Right renal cortex interstitium (tissue), 3 donors: ENCODE measurements at places on chromosomes 1 and 21. TPM values are rescaled to one million over a fixed set of nuclear protein-coding genes. Genes with fewer than 3 reads are reported as not detected.

Gene KCNN3
- 2.0 TPM for polyA plus RNA-seq

Gene FNDC5
- 60.6 TPM for polyA plus RNA-seq

Gene ADAM30
- not detected for polyA plus RNA-seq

Gene IL24
- 0.18 TPM for polyA plus RNA-seq

Gene ATP5PB
- polyA plus RNA-seq: 438 TPM

Gene ATP5PO
- 413 TPM for polyA plus RNA-seq

GRCh38 chr1:98325646-98326440 is 335.7 kb upstream of the SNX7 start:
- no peak for DNase-seq

GRCh38 chr1:18304151-18304869 is 176.4 kb upstream of the KLHDC7A start:
- no peak for DNase-seq

- no peak for DNase-seq
Observed at GRCh38 chr1:35080171-35080854, 1.1 kb downstream of the ZMYM1 start.

GRCh38 chr1:230120921-230121381 is 53.9 kb downstream of the GALNT2 start:
- no peak for DNase-seq

DNA sequence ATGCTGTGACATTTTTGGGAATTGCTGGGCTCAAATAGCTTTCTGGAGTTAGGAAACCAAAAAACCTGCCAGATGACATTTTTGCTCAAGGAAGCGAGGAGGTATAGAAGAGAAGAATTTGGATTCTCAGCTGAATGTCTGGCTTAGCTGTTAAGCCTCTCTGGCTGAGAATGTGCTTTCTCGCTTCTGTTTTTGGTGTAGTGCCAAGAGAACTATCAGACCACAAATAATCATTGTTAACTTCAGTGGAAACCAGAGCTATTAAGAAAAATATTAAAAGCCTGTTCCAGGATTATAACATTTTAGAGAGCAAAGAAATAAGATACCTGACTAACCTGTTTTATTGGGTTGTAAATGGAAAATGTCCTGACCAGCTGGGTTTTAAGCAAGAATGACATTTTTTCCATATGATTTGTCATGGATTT is 39.5 kb upstream of the DIPK1A start:
- no peak for DNase-seq

DNA sequence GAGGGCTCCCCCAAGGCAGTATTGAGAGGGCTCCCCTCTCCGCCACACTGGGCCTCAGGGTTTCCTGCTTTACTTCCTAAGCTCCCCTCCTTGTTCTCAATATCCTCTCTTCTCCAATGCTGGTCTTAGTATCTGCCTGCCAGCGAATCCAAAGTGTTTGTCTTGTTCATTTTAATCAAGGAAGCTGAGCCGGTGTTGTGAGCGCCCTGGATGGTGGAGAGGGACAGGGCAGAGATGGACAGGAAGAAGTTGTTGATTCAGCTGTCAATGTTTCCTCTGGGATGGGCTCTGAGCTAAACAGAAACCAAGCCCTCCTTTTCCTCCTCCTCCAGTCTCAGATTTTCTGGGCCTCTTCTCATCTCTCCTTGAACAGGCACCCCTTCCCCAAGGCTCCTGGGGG is 5.4 kb downstream of the OLFML3 start:
- no peak for DNase-seq

DNA sequence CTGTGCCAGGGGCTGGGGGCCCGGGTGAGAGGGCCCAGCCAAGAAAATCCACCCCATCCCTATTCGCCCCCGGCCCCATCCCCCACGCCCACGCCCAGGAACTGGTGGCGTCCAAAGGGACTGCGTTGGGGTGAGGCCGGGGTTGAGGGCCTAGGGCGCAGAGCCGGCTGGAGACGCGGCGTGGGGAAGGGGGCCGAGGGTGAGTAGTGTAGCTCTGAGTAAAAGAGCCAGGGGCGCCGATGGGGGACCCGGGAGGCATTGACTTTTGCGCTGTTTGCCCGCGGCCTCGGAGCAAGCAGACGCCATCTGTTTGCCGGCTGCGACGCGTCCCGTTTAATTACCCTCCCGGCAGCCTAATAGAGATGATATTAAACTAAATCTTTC is 3.5 kb upstream of the DMRTA2 start:
- DNase-seq: no peak

- DNase-seq: no peak
Observed at GRCh38 chr1:110673197-110673701, 1.5 kb downstream of the KCNA3 start.

GRCh38 chr1:211606332-211606913 is 27.5 kb upstream of the SLC30A1 start:
- DNase-seq: no peak

DNA sequence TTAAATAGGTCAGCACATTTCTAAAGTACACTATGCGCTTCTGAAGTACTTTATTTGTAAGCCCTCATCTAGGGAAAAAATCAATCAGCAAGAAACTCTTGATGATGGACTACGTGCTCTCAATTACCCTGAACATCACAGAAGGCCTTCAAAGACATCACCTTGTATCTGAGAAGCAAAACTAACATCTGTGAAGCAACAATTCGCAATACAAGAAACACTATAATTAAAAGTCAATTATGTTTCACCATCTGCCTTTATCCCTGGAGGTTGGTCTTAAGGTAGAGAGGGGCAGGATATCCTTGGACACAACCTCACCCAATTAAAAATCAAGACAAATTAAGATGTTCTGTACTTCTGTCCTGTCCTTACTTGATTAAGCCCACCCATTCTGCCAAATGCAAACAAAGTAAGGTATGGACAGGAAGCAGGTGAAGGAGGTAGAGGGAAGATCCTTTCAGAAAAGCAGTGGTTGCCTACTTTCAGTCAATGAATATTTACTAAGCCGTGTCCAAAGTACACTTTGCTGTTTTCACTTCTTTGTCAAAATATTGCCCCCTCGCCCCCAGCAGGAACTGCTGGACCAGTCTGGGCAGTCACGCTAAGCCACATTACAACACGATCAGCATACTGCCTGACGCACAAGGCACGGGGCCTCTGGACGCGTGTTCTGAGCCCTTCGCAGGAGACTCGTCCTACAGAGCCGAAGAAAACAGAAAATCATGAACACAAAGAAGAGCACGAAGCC is 887 bp downstream of the SLC19A2 start:
- peak; percentile 33 for DNase-seq

DNA sequence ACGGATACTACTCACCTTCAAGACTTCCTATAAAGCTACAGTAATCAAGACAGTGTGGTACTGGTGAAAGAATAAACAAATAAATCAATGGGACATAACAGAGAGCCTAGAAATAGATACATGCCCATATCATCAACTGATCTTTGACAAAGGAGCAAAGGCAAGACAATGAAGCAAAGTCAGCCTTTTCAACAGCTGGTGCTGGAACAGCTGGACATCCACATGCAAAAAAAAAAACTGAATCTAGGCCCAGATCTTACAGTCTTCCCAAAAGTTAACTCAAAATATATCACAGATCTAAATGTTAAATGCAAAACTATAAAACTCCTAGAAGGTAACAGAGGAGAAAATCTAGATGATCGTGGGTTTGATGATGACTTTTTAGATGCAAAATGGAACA is 170.3 kb downstream of the MIS18A start:
- no peak for DNase-seq

GRCh38 chr1:17188217-17188616 is 16.7 kb upstream of the PADI1 start:
- no peak for DNase-seq

DNA sequence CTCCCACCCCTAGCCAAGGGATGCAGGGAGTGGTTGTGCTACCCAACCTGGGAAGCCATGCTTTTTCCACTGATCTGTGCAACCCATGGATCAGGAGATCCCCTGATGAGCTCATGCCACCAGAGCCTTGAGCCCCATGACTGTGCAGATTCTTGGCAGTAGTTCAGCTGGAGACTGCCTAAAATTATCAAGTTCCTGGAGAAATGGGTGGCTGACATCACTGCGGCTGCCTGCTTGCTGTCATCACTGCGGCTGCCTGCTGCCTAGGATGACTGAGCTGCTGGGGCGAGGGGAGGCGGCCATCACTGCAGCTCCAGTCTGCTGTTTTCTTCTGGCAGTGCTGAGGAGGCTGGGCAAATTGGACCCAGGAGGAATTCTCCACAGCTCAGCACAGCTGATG is 159.2 kb downstream of the AGBL4 start:
- no peak for DNase-seq

DNA sequence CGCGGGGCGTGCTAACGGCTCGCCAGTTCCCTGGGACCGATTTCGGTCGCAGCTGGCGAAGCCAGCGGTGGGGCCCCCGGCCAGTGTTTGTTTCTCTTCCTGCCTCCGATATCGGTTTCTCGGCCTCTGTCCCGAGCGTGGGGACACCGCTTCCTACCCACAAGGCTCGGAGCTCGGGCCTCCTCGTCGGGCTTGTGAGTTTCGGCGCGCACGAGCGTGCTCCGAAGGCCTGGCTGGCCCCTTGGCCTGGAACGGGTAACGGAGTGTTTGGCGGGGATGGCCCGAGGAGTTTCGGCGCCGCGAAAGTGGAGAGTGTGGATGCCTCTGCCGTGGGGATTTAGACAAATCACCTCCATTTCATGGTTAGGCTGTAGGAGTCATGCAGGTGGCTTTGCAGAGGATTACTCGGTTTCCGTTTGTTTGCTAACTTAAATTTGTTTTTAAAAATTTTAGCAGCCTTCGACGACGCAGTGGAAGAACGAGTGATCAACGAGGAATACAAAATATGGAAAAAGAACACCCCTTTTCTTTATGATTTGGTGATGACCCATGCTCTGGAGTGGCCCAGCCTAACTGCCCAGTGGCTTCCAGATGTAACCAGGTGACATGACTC is 559 bp downstream of the RBBP4 start:
- DNase-seq: no peak

DNA sequence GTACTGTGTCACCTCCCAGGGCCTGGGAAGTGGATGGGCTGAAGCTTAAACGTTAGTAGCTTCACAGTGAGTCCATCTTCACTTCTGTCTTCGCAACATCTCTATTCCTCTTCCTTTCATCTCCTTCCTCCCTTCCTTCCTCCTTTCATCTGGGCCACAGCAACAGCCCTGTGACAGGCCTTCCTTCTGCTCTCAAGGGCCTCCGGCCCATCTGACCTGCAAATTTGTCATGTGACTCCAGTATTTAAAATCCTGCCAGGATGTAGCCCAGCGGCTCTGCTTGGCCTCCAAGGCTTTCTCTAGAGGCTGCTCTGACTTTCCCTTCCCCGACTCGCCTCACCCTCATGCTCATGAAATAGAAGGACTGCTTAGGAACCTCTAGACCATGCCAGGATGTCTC is 10.9 kb upstream of the BATF3 start:
- no peak for DNase-seq

DNA sequence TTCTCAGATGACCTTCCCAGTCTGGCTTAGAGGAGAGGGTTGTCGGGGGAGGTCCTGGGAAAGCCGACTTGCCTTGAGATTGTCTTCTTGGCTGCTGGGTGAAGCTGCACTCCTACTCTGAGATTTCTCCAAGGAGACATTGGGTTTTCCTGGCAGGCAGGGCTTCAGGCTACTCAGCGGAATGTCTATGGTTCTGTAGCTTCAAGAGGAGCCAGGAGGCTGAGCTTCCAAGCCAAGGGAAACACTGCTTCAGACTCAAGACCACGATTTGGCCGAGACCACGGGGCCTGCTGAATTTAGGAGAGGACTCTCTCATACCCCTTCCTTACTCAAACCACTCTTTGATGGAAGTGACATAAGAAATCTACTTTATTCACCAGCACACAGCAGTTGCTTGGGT is 67.8 kb downstream of the NTMT2 start:
- no peak for DNase-seq
